ENCODE measurements at places on chromosomes 4 and X.
A peak's percentile ranks its signal among the peaks of the same experiment; 100 is the strongest.

- no peak for DNase-seq
These were observed 123.8 kb upstream of the DDIT4L start for GRCh38 chr4:100314057-100314456.

- DNase-seq = no peak
These were observed 160.2 kb upstream of the FGF13 start for GRCh38 chrX:138871739-138872138.

DNA sequence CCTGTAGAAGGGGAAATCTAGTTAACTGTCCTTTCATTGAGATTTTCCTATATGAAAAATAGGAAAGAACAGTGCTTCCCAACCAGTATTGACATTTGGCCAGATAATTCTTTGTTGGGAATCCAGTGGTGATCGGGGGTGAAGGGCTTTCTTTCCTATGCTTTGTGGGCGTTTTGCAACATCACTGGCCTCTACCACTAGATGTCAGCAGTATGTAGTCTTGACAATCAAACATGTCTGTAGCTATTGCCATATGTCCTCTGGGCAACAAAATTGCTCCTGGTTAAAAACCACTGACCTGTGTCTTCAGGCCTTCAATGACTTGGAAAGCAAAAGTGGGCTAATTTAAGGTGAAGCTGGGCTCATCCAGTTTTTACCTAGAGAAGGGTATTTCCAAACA lies 658.5 kb downstream of the DACH2 start:
- no peak for DNase-seq

GRCh38 chr4:108821351-108821930 lies 58.6 kb upstream of the ETNPPL start:
- DNase-seq = no peak

DNA sequence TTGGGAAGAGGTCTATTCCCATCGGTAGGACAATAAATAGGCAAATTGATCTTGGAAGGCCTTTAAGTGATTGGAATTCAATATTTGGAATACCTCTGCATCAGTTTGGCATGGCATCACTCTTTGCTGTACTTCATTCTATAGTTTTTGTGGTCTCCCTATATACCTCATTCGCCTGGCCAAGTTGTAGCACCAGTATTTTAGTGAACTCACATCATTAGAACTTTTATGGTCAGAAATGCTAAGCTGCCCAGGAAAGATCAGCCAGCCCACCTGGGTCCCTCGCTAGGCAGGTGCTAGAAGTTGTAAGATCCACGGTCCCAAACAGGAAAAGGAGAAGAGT lies 40.3 kb downstream of the ZCCHC13 start:
- no peak for DNase-seq

- no peak for DNase-seq
These were observed 327.3 kb downstream of the CAMK2D start for GRCh38 chr4:113434247-113434587.

- DNase-seq = peak; percentile 65
These were observed 106.7 kb downstream of the ARHGAP6 start for GRCh38 chrX:11558972-11559371.

GRCh38 chr4:170248576-170248975 lies 158.8 kb upstream of the AADAT start:
- no peak for DNase-seq

DNA sequence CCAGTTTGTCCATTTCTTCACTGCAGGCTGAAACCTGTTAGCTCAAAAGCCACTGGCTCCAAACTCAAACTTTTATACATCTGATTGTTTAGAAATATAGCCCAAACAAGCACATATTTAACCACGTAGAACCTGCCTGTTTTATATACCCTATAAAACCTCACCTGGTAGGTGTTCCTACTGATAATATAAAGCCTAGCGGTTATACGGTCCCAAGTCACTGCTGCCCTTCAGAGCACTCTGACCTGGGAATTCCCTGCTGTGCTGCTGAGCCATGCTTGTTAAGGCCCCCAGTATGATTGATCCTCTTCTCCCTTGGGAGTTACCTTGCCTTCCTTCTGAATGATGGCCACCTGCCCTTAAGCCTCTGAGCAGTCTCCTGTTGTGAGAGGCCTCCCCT lies 432.8 kb upstream of the LCORL start:
- no peak for DNase-seq

- DNase-seq = no peak
These were observed 1495.4 kb downstream of the RPA4 start for GRCh38 chrX:98379134-98379533.

Data from activated T-cell treated with anti-CD3 and anti-CD28 coated beads, Interleukin-2, amount 50 U/mL, for 48 hours (primary cell).